Hair follicle dermal papilla cell (primary cell): ENCODE measurements at places on chromosomes 13 and 19. TPM values are rescaled to one million over a fixed set of nuclear protein-coding genes. Genes with fewer than 3 reads are reported as not detected.

The ANGPTL8 gene
- not detected in 2 replicates for total RNA-seq

The POU4F1 gene
- not detected in 2 replicates for total RNA-seq

The ZNF536 gene
- total RNA-seq = 1.1 and 2.6 TPM in 2 replicates

The AKAP11 gene
- total RNA-seq = 24.0 and 29.4 TPM in 2 replicates

The CATSPERD gene
- under 0.01 TPM in 1 of 2 replicates, not detected in the other for total RNA-seq

The ZNF540 gene
- 0.49 TPM in 2 replicates for total RNA-seq

The SIGLEC12 gene
- not detected in 2 replicates for total RNA-seq

The ZNF224 gene
- total RNA-seq = 32.1 and 38.9 TPM in 2 replicates

The LGALS14 gene
- total RNA-seq = not detected in 2 replicates
